Large intestine (tissue), 12 donors: ENCODE measurements at places on chromosomes 2 and 18.

GRCh38 chr2:86065512-86065911, 40.2 kb downstream of the POLR1A start:
- no peak for DNase-seq

DNA sequence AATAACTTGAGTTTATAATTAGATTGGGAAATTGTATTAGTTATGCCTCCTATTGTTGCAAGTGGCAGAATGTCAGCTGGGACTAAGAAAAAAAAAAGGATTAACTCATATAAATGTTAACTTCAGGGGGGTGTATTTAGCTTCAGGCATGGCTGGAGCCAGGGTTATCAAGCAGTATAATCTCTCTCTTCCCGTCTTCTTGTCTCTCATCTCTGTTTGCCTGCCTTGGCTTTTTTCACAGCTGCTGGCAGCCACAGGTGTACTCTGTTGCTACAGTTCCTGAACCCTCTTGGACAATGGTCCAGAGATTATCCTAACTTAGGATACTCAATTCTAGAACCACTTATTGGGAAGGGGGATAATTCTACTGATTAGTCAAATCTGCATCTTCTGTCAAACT, 370.7 kb upstream of the MEX3C start:
- no peak for DNase-seq

DNA sequence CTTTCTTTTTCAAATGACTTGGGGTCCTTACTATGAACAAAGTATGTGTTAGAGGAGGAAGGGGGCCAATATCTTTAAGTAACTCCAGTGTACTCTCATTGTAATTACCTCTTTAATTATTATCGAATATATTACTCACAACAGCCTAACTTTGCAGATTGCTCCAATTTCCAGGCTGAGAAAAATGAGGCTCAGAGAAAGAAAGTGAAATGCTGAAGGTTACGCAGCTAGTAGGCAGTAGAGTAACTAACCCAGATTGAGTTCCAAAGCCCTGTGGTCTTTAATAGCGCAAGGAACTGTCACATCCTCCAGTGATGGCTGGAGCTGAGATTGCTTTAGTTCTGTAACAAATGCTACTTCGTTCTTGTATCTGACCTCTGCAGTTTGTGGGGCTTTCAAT, 2.2 kb upstream of the GYPC start:
- no peak for DNase-seq

DNA sequence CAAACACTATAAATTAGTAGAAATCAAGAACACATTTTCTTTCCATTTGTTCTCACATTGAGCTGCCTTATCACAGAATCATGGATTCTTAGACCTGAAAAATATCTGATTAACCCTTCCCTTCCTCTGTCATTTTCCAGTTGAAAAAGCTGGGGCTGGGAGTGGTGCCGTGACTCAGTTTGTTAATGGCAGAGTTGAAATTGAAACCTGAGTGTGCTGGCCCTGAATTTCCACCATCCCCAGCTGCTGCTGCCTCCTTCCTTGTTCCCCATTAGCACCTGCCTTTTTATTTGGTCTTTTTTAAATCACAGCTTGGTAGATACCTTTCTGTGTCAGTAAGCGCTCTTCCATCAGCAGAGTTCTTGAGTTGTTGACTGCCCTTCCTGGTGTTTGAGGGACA, 10.6 kb downstream of the FARP2 start:
- DNase-seq, result no peak

DNA sequence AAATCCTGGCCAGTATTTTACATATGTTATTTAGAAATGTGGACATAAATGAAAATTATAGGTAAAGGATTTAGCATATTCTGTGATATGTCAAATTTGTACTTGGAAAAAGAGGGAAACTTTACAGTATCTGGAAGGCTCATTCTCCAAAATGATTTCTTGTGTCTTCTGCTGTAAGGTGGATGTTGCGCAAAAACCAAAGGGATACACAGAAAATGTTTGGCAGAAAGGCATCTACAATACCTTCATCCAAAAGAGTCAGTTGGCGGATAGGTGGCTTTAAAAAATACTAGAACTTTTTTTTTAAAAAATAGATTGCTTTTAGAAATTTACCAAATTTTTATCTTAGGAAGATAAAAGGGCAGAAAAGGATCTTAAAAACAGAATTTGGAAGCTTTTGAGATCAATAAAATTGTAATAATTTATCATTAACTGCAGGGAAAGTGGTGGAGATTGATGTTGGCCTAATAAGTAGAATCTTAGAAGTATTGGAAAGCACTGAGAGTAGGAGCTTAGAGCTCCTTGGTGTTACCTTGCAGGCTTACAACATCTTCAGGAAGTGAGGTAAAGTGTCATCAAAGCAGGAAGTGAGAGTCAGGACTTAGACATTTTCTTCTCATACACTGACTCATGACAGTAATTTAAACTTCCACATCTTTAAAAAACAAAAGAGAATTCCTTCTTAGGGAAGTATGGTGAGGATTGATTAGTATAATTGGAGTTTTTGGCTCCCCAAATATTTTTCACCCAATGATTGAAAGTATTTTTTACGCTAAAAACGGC, 2.1 kb downstream of the NABP1 start:
- peak; percentile 48 for DNase-seq

GRCh38 chr2:172098650-172099471, 3.8 kb downstream of the DLX2 start:
- DNase-seq, result peak; percentile 54

DNA sequence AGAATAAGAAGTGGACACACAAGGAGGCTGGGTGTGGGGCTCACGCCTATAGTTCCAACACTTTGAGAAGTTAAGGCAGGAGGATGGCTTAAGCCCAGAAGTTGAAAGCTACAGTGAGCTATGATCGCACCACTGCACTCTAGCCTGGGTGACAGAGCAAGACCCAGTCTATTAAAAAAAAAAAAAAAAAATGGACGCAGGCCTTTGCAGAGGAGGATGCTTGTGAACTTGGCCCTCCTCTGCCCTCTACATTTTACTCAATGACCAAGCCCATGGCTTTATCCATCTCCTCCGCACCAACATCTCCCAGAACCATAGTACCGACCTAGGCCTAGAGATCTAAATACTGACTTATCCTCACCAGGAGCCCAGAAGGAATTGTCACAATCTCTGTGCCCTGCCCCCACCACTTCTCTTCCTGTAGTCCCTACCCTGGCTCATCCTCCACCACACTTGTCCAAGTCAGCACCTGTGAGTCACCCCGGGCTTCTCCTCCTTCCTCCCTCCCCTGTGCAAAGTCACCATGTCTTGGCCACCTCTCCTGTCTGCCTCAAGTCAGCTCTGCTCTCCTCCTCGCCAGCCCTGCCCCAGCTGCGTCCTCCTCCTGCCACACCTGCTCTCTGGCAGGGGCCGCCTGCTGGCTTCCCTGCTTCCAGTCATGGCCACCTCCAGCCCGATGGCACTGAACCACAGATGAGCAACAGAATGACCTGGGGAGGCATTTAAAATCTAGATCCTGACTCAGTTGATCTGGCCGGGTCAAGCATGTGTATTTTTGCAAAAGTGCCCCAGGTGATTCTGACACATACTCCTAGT, 35.8 kb upstream of the ASPRV1 start:
- no peak for DNase-seq
